ENCODE measurements at places on chromosomes 7 and 10. TPM values are rescaled to one million over a fixed set of nuclear protein-coding genes. Genes with fewer than 3 reads are reported as not detected.

DNA sequence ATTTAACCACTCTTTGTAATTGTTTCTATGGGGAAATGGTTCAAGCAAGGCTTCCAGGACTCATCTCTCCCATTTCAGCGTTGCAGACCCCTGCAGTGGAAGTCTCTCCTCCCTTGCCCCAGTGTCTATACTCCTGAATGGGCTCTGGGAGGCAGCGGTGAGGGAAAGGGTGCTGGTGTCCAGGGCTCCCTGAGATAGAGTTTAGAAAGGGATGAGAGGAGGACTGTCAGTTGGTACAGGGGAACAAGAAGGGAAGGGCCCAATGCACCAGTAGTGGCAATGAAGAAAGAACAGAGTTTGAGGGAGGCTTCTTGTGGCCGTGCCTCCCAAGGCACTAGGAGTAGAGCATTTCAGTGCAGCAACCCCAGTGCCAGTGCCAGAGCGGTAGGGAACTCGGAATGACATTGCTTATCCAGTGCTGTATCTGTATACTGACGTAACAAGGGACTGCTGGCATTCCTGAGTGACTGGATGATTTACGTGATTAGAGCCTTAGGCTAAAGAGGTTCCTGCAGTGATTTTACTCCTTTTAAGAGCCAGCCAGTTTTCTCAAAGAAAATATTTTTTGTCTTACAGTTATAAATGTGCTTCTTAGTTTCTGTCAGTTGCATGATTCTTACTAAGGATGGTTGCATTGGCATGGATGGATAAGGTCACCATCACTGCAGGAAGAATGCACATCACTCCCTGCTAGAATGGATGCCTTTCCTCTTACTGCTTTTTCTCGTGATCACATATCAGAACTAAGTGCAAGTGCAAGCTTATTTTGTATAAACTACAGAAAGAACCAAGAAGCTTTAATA is 28.0 kb downstream of the PRPF18 start:
- H3K4me3 ChIP-seq, result no peak overlapping the region
- H3K27ac ChIP-seq, result no peak overlapping the region
- peaks cover 18% of the 10 kb centered on the region for H3K36me3 ChIP-seq

Gene OR2A7
- total RNA-seq, result 0.21 TPM

GRCh38 chr7:137942484-137943115 is 59.3 kb downstream of the CREB3L2 start:
- no peak overlapping the region for H3K4me3 ChIP-seq
- DNase-seq, result no peak
- H3K4me1 ChIP-seq, result no peaks in the 10 kb centered on the region
- H3K36me3 ChIP-seq, result no peaks in the 10 kb centered on the region
- H3K27me3 ChIP-seq, result no peaks in the 10 kb centered on the region

Gene MSS51
- 3.5 TPM for total RNA-seq

GRCh38 chr10:30151581-30152389 is 92.4 kb upstream of the JCAD start:
- peak; percentile 14 for DNase-seq
- no peak overlapping the region for H3K4me3 ChIP-seq
- no peaks in the 10 kb centered on the region for H3K36me3 ChIP-seq
- H3K4me1 ChIP-seq, result peaks cover 16% of the 10 kb centered on the region
- H3K27ac ChIP-seq, result no peak overlapping the region

DNA sequence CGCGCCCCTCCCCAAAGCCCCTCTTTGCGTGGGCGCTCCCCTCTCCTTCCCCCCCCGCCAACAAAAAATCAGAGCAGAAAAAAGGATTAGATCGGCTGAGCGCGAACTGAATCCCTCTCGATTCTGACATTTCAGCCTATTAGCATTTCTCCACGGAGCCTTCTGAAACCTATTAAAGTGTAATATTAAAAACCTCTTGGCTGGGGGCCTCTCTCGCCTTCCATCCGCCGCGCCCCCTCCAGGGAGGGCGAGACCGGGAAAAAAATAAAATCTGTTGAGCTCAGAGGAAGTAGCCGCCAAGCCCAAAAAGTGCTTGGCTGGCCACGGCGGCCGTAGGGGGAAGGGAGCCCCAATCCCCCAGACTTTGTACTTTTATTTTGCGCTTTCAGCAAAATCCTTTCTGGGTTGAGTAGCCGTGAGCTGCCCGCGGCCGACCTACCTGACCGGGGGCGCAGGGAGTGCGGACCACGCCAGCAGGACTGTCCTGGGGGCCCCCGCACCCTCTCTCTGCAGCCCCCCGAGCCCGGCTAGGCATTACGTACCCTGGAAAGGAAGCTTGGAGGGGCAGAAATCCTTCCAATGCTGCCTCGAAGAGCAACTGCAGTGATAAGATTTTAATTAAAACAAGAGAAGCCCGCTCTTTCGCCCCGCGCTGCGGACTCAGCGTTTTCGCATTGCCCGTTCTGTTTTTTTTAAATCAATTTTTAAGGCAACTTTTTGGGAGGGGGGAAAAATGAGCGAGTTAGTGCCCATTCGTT is 1.3 kb upstream of the TNRC18 start:
- H3K4me1 ChIP-seq, result peaks cover 10% of the 10 kb centered on the region
- no peaks in the 10 kb centered on the region for H3K27me3 ChIP-seq
- H3K36me3 ChIP-seq, result no peaks in the 10 kb centered on the region
- H3K27ac ChIP-seq, result peak overlapping the region; percentile 72
- DNase-seq, result peak; percentile 61
- H3K4me3 ChIP-seq, result peak overlapping the region; percentile 86

DNA sequence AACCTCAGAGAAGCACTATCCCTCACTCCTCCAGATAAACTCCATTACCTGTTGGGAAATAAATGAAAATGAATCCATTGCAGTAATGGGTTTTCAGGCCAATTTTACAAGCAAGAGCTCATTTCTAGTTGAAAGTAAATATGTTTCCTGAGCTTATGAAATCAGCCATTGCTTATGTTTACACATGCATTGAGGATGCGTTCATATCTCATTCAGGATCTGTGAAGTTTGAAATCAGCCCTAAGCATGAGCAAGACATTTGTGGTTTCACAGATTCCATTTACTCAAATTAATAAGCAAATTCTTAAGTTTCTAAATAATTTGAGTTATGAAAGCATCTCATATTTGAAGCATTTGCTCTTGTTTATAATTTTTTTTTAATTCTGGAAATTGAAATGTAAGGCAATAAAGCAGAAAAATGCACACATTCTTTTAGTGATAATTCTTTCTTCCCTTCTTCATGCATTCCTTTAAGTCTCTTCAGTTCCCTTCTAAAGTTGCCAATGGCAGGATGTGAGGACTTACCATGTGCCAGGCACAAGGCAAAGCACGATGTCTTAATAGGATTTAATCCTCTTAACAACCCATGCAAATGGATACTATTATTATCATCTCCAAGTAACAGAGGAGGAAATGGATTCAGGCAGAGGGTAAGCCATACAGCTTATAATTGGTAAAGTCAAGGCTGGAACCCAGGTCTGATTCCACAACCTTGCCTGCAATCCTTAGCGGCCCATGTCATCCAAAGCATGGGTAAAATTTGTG is 35.0 kb upstream of the CTTNBP2 start:
- DNase-seq, result no peak
- H3K4me3 ChIP-seq, result no peak overlapping the region
- no peaks in the 10 kb centered on the region for H3K36me3 ChIP-seq
- no peaks in the 10 kb centered on the region for H3K27me3 ChIP-seq
- no peak overlapping the region for H3K27ac ChIP-seq
- no peaks in the 10 kb centered on the region for H3K4me1 ChIP-seq

DNA sequence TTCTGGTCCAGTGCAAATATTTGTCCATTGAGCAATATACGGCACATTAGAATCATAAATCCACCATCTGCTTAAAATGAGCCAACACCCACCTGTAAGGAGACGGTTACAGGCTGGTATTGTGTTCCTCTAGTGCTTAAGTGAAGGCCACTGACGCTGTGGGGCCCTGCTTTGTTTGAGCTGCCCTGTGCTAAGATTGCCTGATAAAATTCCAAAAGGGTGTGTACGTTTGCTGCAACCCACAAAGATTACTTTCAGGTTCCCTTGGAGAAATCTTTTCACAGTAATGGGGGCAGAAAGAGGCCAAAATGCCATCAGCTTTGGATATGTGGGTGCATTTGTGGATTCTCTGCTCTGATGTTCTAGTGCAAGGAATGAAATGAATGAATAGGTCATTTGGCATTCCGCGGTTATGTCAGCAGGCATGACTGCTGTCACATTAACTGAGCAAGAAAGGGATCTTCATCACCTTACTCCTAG is 34.4 kb downstream of the AGR3 start:
- H3K4me1 ChIP-seq, result peaks cover 10% of the 10 kb centered on the region
- H3K4me3 ChIP-seq, result no peak overlapping the region
- no peak for DNase-seq

DNA sequence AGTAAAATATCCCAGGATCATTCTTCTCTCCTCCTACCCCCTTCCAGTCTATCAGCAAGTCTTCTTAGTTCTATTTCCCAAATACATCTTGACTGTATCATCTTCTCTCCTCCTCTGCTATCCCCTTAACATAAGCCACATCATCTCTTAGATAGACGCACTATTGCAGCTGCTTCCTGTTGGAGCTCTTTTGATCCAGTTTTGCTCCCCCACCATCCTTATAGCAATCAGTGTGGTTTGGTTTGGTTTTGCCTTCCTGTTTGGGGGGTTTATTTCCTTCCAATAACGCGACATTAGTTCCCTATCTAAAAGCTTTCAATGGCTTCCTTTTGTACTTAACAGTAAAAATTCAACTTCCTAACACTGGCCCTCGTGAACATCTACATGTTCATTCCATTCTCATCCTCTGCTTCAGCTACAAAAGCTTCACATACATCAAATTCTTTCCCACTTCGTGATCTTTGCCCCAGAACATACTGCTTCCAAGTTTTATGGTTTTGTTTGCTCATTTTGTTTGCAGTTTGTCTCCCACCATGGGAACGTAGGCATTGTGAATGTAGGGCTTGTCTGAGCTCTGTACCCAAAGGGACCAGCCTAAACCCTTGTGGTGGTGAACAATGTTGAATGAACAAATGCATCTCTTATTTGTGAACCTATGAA is 33.7 kb upstream of the PLXDC2 start:
- no peaks in the 10 kb centered on the region for H3K27me3 ChIP-seq
- no peaks in the 10 kb centered on the region for H3K4me1 ChIP-seq
- no peak overlapping the region for H3K27ac ChIP-seq
- DNase-seq, result no peak
- H3K36me3 ChIP-seq, result no peaks in the 10 kb centered on the region
- H3K4me3 ChIP-seq, result no peak overlapping the region

Gene HMX2
- not detected for total RNA-seq

GRCh38 chr10:131857156-131858117 is 43.4 kb upstream of the PPP2R2D start:
- no peaks in the 10 kb centered on the region for H3K27me3 ChIP-seq
- H3K4me3 ChIP-seq, result no peak overlapping the region
- H3K27ac ChIP-seq, result no peak overlapping the region
- DNase-seq, result no peak
- no peaks in the 10 kb centered on the region for H3K36me3 ChIP-seq
- no peaks in the 10 kb centered on the region for H3K4me1 ChIP-seq

- H3K36me3 ChIP-seq, result no peaks in the 10 kb centered on the region
- H3K4me3 ChIP-seq, result no peak overlapping the region
- H3K4me1 ChIP-seq, result no peaks in the 10 kb centered on the region
- no peak for DNase-seq
- no peaks in the 10 kb centered on the region for H3K27me3 ChIP-seq
These were observed 314.0 kb downstream of the CDK14 start for GRCh38 chr7:90910136-90910535.

Gene IQUB
- total RNA-seq, result not detected

DNA sequence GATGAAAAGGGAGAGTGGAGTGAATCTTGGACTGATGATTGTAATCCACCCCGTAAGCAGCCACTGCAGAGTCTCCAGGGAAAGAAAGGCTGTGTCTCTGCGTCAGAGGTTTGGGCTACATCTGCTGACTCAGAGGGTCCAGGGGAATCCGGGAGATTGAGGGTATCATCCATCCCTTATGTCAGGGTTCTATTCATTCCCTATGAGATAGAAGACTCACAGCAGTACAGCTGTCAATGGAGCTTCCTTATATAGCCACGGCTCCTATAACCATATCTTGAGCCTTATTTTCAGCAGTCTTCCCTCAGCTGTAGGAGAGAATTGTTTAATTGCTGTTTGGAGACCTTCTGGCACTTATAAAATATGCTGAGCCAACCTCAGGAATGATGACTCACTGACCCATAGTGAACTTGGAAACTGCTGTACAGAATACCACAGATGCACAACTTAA is 558.2 kb upstream of the PFKP start:
- H3K36me3 ChIP-seq, result no peaks in the 10 kb centered on the region
- H3K4me1 ChIP-seq, result no peaks in the 10 kb centered on the region
- H3K27ac ChIP-seq, result no peak overlapping the region
- no peak overlapping the region for H3K4me3 ChIP-seq
- no peak for DNase-seq
- no peaks in the 10 kb centered on the region for H3K27me3 ChIP-seq

Gene SLC29A4
- total RNA-seq, result 5.2 TPM

Gene TDRD1
- not detected for total RNA-seq

- no peak for DNase-seq
- no peaks in the 10 kb centered on the region for H3K36me3 ChIP-seq
- H3K4me3 ChIP-seq, result no peak overlapping the region
- peaks cover 11% of the 10 kb centered on the region for H3K27me3 ChIP-seq
These were observed 54.8 kb downstream of the LYZL1 start for GRCh38 chr10:29343607-29344038.

GRCh38 chr7:117323851-117324711 is 1.2 kb upstream of the WNT2 start:
- peak; percentile 21 for DNase-seq
- H3K27me3 ChIP-seq, result peaks cover 40% of the 10 kb centered on the region
- H3K36me3 ChIP-seq, result no peaks in the 10 kb centered on the region
- H3K4me1 ChIP-seq, result peaks cover 15% of the 10 kb centered on the region

GRCh38 chr10:12649012-12649584 is 299.8 kb downstream of the CAMK1D start:
- H3K27me3 ChIP-seq, result peaks cover 3% of the 10 kb centered on the region
- H3K4me1 ChIP-seq, result no peaks in the 10 kb centered on the region
- no peaks in the 10 kb centered on the region for H3K36me3 ChIP-seq
- H3K4me3 ChIP-seq, result no peak overlapping the region
- H3K27ac ChIP-seq, result no peak overlapping the region

GRCh38 chr10:60930237-60930636 is 13.7 kb downstream of the RHOBTB1 start:
- no peaks in the 10 kb centered on the region for H3K36me3 ChIP-seq
- H3K4me3 ChIP-seq, result no peak overlapping the region
- no peak for DNase-seq
- H3K27me3 ChIP-seq, result no peaks in the 10 kb centered on the region

GRCh38 chr10:113802997-113803396 is 50.9 kb downstream of the DCLRE1A start:
- no peaks in the 10 kb centered on the region for H3K36me3 ChIP-seq
- DNase-seq, result no peak
- no peak overlapping the region for H3K4me3 ChIP-seq

Gene MICU1
- total RNA-seq, result 42.3 TPM

DNA sequence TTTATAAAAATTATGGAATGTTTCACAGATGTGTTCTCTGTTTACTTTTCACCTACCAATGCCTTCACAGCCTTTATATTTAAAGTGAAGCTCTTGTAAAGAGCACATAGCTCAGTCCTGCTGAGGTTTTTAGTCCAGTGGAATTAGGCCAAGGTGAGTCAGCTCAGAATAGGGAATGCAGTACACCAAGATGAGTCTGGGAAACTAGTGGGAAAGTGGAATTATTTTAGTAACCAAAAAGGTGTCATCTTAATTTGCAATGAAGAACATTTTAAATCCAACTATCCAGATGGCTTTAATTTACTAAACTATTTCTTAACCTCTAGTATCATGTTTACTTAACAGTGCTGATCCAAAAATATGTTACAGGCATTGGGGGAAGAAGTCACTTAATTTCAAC is 236.3 kb upstream of the CTBP2 start:
- DNase-seq, result no peak
- H3K27me3 ChIP-seq, result no peaks in the 10 kb centered on the region
- H3K27ac ChIP-seq, result no peak overlapping the region
- no peaks in the 10 kb centered on the region for H3K36me3 ChIP-seq
